GM12864 (cell line): ENCODE measurements at places on chromosomes 6 and 20.

DNA sequence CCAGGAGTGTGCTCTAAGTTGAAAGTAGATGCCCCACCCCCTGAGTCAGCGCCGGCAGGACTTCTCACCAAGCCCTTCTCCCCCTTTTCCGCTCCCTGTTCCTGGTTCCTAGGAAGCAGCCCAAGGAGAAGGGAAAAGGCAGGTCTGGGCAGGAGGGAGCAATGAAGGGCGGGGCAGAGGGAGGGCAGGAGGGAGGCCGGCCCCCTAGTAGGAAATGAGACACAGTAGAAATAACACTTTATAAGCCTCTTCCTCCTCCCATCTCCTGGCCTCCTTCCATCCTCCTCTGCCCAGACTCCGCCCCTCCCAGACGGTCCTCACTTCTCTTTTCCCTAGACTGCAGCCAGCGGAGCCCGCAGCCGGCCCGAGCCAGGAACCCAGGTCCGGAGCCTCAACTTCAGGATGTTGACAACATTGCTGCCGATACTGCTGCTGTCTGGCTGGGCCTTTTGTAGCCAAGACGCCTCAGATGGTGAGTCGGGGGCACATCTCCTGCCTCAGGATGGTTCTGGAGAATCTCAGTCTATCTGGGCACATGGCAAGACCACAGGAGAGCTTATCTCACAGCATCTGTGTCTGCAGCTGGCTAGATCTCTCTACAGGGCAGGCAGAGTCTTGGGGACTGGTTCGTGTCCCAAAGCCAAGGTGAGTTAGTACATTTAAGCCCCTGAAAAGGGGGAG lies at the start of gene PROCR:
Gene PROCR, plus strand, starts transcription at position 320 of the 681 bp plus-strand sequence. Its CDS starts 83 bp downstream, at position 403.
- no peak for DNase-seq

DNA sequence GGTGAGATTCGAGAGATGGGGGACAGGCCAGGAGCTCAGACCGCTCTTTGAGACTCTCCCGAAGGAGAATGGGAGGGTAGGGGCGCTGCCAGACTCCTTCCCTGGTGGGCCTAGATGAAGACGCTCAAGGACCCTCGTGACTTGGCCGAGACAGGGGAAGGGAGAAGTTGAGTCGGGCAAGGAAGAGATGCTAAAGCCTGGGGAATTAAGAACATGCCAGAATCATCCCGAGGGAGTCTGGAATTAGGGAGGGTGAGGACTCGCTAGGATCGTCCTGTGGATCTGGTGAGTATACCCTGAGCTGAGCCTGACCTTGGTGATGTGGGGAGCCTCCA lies 529 bp downstream of the UBE2C start:
- DNase-seq: no peak

DNA sequence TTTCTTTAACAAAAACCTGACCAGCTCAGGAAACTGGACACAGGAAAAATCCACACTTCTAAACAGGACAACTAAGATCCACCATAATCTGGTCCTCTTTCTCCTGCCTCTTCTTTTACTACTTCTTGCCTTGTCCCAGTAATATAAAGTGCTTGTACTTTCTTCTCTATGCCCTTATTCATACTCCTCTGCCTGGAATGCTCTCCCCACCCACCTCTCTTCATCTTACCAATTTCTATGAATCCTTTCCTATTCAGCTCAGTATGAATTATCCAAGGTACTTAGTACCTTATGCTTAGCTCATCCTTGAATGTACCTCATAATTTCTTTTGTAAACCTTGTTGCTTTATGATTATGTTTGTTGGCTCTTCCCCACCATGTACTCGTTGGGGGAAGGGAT lies 159.4 kb downstream of the CDK19 start:
- DNase-seq: no peak

DNA sequence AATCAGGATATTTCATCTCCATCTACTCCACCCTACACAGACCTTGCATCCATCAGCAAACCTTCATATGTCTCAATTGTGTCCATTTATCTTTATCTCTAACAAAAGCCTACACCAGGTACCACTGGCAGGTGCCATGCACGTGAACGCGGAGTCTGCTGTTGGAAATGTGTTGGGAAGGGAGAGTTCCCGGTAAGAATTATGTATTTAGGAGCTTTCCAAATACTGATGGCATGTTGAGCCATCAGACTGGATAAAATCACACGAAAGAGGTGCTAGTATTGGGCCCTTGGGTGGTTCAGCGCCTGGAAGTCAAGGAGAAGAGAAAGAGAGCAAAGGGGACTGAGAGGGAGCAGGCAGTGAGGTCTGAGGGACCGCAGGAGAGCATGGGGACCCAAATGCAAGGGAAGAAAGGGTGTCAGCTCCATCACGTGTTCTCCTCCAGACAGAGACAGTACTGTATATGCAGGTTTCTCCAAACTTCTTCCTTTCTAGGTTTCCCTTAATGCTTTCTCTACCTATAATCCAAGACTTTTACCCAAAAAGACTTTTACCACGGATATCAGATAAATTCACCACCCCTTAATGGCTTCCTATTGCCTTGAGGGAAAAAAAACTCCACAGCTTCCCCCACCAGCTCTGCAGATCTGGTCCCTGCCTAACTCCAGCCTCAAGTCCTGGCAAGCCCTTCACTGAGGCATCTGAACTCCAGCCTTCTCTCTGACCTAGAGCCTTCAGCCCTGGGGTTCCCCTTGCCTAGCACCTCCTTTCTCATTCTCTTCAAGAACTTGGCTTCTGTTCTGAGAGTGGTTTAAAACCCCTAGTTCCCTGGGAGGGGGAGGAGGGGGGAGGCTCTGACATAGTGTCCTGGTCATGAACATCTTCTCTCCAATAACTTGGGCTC lies 4.8 kb upstream of the ZNF217 start:
- no peak for DNase-seq

DNA sequence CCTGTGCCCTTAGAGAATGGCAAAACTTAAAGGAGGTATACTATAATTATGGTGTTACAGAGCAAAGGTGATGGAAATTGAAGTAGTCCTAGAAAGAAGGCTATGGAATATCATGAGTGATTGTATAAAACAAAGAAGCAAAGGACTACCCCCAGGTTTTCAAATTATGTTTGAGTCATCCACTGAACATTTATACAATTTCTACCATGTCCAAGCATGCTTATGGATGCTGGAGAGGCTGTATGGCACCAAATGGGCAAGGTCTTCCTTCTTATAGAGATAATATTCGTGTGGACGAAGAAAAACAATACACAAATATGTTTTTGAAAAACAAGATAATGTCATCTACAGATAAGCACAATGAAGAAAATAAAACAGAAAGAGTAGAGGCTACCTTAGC lies 177.5 kb downstream of the KHDC1L start:
- no peak for DNase-seq

DNA sequence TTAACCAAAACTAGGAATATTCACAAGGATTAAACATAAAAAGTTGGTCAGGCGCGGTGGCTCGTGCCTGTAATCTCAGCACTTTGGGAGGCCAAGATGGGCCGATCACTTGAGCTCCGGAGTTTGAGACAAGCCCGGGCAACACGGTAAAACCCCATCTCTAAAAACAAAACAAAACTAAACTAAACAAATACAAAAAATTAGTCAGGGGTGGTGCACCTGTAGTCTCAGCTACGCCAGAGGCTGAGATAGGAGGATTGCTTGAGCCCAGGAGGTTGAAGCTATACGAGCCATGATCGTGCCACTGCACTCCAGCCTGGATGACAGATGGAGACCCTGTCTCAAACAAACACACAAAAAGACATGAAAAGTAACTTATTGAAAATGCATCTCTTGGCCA lies 3.2 kb downstream of the PSORS1C2 start:
- no peak for DNase-seq

- no peak for DNase-seq
Observed at GRCh38 chr6:150478656-150479545, 110.1 kb downstream of the IYD start.
